Activated T-cell treated with anti-CD3 and anti-CD28 coated beads for 24 hours (primary cell): ENCODE measurements at places on chromosomes 12 and 14.

DNA sequence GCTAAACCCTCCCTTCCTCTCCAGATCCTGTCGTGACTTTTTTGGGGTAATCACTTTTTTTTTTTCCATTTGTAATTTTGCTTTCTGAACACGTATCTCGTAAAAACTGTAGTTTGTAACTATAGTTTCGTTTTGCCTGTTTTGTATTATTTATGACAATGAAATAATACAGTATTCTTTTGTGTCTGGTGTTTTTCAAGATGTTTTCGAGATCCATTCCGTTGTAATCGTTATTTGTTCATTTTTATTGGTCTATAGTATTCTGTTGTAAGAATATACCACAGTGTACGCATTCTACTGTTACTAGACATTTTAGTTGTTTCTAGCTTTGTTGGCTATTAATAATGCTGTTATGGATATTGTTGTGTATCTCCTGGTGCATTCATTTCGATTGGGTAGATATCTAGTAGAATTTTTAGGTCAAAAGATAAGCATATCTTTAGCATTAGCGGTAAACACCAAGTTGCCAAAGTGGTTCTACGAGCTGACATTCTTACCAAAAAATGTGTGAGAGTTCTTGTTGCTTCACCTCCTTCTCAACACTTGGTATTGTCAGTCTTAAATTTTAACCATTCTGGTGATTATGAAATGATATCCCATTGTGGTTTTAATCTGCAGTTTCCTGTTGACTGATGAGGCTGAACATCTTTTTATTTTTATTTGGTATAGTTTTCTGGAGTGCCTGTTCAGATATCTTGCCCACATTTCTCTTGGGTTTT is 92.3 kb upstream of the EVL start:
- no peak for DNase-seq

- no peak for DNase-seq
These were observed 68.4 kb downstream of the ANO6 start for GRCh38 chr12:45284096-45284901.

GRCh38 chr12:4566474-4566873 is 4.5 kb downstream of the DYRK4 start:
- no peak for DNase-seq

GRCh38 chr12:13472690-13473089 is 276.2 kb downstream of the EMP1 start:
- DNase-seq, result no peak

GRCh38 chr12:100435957-100436356 is 37.7 kb upstream of the NR1H4 start:
- DNase-seq, result no peak

- DNase-seq, result no peak
These were observed 29.9 kb upstream of the YBX3 start for GRCh38 chr12:10753059-10753458.

DNA sequence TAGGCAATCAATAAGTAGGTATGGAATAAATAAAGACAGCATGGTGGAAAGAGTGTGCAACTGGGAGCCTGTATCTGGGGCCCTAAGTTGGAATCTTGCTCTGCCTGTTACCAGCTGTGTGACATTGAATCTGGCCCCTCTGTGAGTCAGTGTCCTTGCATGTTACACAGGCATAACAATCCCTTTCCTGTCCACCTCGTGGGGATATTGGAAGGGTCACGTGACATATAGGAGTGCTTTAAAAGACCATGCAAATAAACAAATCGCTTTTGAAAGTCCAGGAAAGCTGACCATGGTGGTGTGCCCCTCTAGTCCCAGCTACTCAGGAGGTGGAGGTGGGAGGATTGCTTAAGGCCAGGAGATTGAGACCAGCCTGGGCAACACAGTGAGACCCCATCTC is 51.1 kb upstream of the VRK1 start:
- no peak for DNase-seq

DNA sequence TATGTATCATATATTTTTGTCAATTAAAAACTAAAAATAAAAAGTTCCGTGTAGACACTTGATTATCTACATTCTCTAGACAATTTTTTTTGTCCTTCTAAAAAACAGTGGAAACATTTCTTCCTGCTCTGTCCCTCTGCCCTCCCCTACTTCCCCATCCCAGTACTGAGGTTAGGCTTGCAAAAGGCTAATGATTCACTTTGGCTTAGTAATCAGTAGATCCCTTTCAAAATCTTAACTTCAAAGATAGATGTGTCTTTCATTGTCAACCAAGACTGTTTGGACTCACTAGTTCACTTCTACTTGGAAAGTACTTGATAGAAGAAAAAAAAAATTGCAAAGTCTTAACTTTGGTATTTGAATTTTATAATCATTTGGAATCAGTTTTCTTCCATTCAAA is 3.8 kb downstream of the SETD3 start:
- DNase-seq, result no peak

DNA sequence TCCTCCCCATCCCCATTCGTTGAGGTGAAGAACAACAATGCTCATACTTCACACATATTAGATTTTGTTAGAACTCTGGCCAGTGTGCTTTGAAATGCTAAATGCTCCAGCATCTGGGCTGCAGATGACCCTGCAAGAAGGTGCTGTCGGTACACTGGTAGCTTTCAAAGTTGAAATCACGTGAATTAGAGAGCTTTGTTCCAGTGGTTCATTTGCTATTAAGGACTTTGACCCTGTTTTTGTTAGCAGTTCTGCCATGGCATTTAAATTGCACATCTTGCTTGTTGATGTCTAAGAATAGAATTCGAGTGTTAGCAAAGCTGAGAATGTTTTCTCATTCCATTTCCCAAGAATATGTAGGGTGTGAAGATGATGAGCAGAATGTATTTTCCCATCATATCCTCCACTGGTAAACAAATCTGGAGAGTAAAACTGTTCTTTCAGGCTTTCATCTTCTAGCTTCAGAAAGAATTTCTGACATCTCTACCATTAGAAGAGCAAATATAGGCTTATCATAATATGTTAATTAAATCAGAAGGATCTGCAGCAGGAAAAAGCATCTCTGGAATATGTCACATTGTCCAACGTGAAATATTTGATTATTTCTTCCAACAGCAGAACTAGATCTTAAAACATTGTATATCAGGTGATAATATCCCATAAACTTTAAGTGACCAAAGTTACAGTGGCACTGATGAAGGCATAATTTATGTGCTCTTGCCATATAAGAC is 98.8 kb upstream of the PDE3A start:
- DNase-seq, result no peak
